ENCODE measurements at places on chromosomes 12 and 14. TPM values are rescaled to one million over a fixed set of nuclear protein-coding genes. Genes with fewer than 3 reads are reported as not detected.
A peak's percentile ranks its signal among the peaks of the same experiment; 100 is the strongest.

IL31 gene
- total RNA-seq = not detected

FAM90A1 gene
- not detected for total RNA-seq

TAS2R8 gene
- total RNA-seq = not detected

IGF1 gene
- total RNA-seq = 16.4 TPM

KRT82 gene
- total RNA-seq = not detected

GALNT8 gene
- not detected for total RNA-seq

ZDHHC22 gene
- total RNA-seq = 0.60 TPM

RIN3 gene
- total RNA-seq = 2.4 TPM

TMEM253 gene
- total RNA-seq = 0.48 TPM

AMDHD1 gene
- 1.1 TPM for total RNA-seq

RNF212B gene
- total RNA-seq = not detected

- no peaks in the 10 kb centered on the region for H3K36me3 ChIP-seq
- H3K4me3 ChIP-seq = no peak overlapping the region
- H3K27me3 ChIP-seq = no peaks in the 10 kb centered on the region
Measured at GRCh38 chr14:74964787-74965485, 9.5 kb upstream of the PGF start.

- H3K27ac ChIP-seq = peak overlapping the region; percentile 88
- H3K4me3 ChIP-seq = peak overlapping the region; percentile 97
- no peaks in the 10 kb centered on the region for H3K27me3 ChIP-seq
Measured at GRCh38 chr12:6767353-6768319, 1.5 kb downstream of the PTMS start.

DNA sequence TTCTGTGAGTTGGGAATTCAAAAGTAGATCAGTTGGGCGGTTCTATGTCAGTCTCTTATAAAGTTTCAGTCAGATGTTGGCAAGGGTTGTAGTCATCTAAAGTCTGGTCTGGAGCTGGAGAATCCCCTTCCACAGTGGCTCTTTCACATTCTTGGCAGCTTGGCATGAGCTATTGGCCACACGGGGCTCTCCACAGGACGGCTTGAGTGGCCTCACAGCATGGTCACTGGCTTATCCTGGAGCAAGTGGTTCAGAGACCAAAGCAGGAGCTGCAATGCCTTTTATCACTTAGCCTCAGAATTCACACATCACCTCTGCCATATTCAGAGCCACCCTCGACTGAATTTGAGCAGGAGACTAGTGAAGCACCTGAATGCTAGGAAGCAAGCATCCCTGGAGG, 7.1 kb upstream of the KICS2 start:
- no peak overlapping the region for H3K4me3 ChIP-seq
- no peaks in the 10 kb centered on the region for H3K27me3 ChIP-seq
- H3K36me3 ChIP-seq = no peaks in the 10 kb centered on the region
- H3K4me1 ChIP-seq = no peaks in the 10 kb centered on the region
- no peak for DNase-seq

DNA sequence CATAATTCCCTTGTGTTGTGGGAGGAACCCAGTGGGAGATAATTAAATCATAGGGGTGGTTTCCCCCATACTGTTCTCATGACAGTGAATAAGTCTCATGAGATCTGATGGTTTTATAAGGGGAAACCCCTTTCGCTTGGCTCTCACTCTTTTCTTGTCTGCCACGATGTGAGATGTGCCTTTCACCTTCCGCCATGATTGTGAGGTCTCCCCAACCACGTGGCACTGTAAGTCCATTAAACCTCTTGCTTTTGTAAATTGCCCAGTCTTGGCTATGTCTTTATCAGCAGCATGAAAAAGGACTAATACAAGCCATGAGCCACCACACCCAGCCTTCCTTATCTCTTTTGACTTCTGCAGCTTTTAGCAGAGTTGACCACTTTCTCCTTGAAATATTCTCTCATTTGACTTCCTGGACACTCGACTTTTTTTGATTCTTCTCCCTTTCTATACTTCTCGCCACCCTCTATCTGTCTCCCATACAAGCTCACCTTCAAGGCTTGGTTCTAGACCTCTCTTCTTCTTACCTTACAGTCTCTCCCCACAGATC, 2.3 kb downstream of the MTERF2 start:
- peaks cover 9% of the 10 kb centered on the region for H3K36me3 ChIP-seq
- no peak for DNase-seq
- no peak overlapping the region for H3K4me3 ChIP-seq
- no peak overlapping the region for H3K27ac ChIP-seq

DNA sequence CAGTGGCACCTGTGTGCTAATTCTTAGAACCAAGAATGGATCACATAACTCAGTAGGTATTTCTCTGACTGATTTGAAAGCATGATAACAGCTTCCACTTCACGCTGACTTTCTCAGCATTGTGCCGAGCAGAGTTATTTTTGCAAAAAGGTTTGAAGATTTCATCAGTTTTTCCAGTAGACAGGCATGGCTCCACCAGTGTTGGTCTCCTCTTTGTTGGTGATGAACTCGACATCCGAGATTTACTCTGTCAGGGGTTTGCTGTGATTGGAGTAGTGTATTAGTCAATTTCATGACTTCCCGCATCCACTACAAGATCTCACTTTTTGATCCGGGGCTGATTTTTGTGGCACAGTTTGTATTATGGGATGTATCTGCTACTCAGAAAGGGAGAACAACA, 85.3 kb downstream of the PRKCH start:
- no peak overlapping the region for H3K4me3 ChIP-seq
- no peak overlapping the region for H3K27ac ChIP-seq
- no peak for DNase-seq
- H3K36me3 ChIP-seq = no peaks in the 10 kb centered on the region

- no peak for DNase-seq
- H3K4me1 ChIP-seq = peaks cover 26% of the 10 kb centered on the region
- H3K4me3 ChIP-seq = peak overlapping the region; percentile 68
- no peak overlapping the region for H3K27ac ChIP-seq
- H3K27me3 ChIP-seq = no peaks in the 10 kb centered on the region
- H3K36me3 ChIP-seq = no peaks in the 10 kb centered on the region
Measured at GRCh38 chr12:48816143-48816854, 2.0 kb upstream of the CACNB3 start.

- H3K36me3 ChIP-seq = no peaks in the 10 kb centered on the region
- H3K4me1 ChIP-seq = no peaks in the 10 kb centered on the region
- H3K27me3 ChIP-seq = no peaks in the 10 kb centered on the region
- DNase-seq = no peak
- no peak overlapping the region for H3K27ac ChIP-seq
- H3K4me3 ChIP-seq = no peak overlapping the region
Measured at GRCh38 chr12:119914666-119915065, 37.5 kb upstream of the CIT start.

DNA sequence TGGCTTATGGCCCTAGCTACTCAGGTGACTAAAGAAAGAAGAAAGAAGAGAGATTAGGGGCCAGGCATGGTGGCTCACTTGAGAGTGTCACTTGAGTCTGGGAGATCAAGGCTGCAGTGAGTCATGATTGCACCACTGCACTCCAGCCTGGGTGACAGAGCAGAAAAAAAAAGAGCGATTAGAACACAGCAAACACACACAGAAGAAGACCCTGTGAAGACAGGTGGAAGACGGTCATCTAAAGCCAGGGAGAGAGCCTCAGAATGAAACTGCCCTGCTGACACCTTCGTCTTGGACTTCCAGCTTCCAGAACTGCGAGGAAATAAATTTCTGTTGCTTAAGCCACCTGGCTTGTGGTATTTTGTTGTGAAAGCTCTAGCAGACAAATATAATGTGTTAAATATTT, 17.5 kb upstream of the PPP1CC start:
- no peaks in the 10 kb centered on the region for H3K27me3 ChIP-seq
- H3K4me3 ChIP-seq = no peak overlapping the region
- H3K36me3 ChIP-seq = no peaks in the 10 kb centered on the region
- H3K4me1 ChIP-seq = no peaks in the 10 kb centered on the region
- H3K27ac ChIP-seq = no peak overlapping the region
- DNase-seq = no peak

DNA sequence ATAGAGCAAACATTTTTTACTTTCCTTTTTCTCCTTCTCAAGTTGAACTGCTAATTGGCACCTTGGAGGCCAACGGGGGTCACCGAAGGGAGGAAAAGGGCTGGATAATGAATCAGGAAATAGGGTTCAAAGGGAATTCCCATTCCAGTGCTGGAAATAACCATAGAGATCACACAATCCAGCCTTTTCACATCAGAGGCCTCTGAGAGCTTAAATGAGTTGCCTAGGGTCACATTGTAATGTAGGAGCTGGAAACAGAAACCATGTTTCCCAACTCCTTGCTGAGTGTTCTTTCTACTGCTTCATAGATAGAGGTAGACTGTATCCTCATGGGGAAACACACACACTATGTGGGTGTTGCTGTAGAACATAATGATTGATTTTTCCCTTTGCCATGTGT, 60.6 kb upstream of the DDHD1 start:
- H3K4me3 ChIP-seq = no peak overlapping the region
- no peaks in the 10 kb centered on the region for H3K36me3 ChIP-seq
- no peaks in the 10 kb centered on the region for H3K27me3 ChIP-seq
- DNase-seq = no peak

DNA sequence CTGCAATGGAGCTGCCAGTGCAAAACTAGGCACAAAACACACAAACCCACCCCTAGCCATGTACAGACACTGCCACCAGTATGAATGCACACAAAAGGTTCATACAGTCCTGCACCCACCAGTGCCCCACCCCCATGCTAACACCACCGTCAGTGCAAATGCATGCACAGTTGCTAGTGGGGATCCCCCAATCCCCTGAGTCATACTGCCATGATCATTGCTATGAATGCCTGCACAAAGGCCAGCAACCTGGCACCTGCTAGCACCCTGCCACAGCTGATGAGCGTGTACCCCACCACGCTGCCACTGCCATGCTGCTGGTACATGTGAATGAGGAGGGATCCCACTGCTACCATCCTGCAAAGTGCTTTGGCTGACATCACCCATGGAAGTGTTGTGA, 23.9 kb downstream of the PZP start:
- H3K4me3 ChIP-seq = no peak overlapping the region
- DNase-seq = no peak
- H3K27ac ChIP-seq = no peak overlapping the region
- no peaks in the 10 kb centered on the region for H3K4me1 ChIP-seq

DNA sequence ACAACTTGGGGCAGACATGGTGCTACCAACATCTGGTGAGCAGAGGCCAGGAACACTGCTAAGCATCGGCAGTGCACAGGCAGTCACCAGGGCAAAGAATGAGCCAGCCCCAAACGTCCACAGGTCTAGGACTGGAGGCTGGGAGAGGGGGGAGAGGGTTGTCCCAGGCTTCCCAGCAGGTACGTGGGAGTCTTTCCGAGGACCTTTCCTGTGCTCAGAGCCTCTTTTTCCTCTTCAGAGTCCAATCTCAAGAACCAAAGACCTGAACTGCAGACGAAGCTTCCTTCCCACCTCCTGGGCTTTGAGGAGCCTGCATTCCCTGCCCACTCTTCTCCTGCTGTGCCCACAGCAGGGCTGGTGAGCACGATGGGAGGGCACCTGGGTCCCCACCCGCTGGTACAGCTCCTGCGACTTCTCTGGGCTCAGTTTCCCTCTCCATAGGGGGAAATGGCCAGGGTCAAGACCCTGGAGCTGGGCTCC, 48.7 kb downstream of the DLK1 start:
- no peak overlapping the region for H3K27ac ChIP-seq
- no peak overlapping the region for H3K4me3 ChIP-seq
- H3K27me3 ChIP-seq = no peaks in the 10 kb centered on the region
- no peak for DNase-seq
- H3K4me1 ChIP-seq = no peaks in the 10 kb centered on the region

DNA sequence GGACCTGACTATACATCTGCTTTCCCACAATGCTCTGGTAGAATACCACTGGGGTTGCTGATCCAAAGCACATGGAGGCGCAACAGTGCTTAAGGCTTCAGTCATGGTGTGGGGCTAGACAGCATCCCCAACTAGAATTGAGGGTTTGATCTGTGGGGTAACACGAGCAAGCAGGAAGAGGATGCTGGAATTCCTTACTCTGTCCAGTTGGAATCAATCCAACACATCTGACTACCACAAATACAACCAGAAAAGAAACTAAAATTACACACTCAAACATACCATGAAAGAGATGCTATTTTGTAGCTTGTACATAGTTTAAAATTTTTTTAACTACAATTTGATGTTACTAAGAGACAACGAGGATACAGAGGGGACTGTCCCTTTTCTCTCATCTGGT, 40.4 kb upstream of the GTF2A1 start:
- no peak for DNase-seq
- no peak overlapping the region for H3K4me3 ChIP-seq
- H3K4me1 ChIP-seq = no peaks in the 10 kb centered on the region
- H3K36me3 ChIP-seq = no peaks in the 10 kb centered on the region
